ENCODE measurements at places on chromosomes 16 and 17.

- DNase-seq = no peak
These were observed 1.4 kb downstream of the MCRIP2 start for GRCh38 chr16:643050-643368.

- DNase-seq = no peak
These were observed 26.0 kb downstream of the PLD6 start for GRCh38 chr17:17180141-17180603.

GRCh38 chr17:43434902-43435319 lies 36.1 kb downstream of the ARL4D start:
- no peak for DNase-seq

GRCh38 chr16:65116216-65116615 lies 5.6 kb downstream of the CDH11 start:
- DNase-seq = no peak

GRCh38 chr16:52405441-52405840 lies 141.5 kb downstream of the TOX3 start:
- no peak for DNase-seq

GRCh38 chr16:85465328-85466303 lies 147.5 kb upstream of the GSE1 start:
- DNase-seq = no peak

DNA sequence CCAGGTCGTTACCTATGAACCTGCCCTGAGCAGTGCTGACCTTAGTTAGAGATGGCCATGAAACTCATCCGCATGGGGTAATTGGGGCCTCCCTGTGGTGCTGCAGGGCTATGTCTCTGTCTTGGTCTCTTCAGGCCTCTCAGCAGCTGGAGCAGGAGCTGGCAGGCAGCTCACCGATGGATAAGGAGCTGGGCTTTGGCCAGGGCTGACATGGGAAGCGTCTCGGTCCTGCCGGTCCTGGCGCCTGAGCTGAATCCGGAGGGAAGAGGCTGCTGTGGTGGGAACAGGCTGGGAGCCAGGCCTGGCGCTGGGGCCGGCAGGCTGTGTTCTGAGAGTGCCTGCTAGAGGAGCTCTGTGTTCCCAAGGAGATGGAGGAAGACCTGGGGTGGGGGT lies 10.1 kb downstream of the IL32 start:
- DNase-seq = no peak

DNA sequence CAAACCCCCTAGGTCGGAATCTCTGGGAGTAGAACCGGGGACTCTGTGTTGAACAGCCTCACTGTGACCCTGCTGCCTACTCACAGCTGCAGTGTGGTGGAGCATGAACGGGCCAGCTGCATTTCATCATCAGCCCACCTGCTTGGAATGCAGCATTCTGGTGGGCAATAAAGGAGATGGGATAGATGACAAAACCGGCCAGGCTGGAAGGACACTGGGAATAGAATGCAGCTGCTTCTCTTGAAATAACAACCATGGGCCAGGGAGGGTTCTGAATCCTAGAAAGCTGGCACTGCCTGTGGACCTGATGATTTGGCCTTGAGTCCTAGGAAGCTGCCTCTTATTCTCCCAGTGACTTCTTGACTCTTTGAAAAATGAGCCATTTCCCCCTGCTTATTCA lies 23.5 kb downstream of the CFAP97D1 start:
- no peak for DNase-seq

- DNase-seq = no peak
These were observed 7.3 kb upstream of the CUEDC1 start for GRCh38 chr17:57962279-57963148.

- no peak for DNase-seq
These were observed 181.3 kb downstream of the IRF8 start for GRCh38 chr16:86080131-86080875.

- DNase-seq = no peak
These were observed 245.9 kb upstream of the RPL38 start for GRCh38 chr17:73957564-73957963.

- DNase-seq = no peak
These were observed 193.9 kb upstream of the SOX9 start for GRCh38 chr17:71926746-71927398.

DNA sequence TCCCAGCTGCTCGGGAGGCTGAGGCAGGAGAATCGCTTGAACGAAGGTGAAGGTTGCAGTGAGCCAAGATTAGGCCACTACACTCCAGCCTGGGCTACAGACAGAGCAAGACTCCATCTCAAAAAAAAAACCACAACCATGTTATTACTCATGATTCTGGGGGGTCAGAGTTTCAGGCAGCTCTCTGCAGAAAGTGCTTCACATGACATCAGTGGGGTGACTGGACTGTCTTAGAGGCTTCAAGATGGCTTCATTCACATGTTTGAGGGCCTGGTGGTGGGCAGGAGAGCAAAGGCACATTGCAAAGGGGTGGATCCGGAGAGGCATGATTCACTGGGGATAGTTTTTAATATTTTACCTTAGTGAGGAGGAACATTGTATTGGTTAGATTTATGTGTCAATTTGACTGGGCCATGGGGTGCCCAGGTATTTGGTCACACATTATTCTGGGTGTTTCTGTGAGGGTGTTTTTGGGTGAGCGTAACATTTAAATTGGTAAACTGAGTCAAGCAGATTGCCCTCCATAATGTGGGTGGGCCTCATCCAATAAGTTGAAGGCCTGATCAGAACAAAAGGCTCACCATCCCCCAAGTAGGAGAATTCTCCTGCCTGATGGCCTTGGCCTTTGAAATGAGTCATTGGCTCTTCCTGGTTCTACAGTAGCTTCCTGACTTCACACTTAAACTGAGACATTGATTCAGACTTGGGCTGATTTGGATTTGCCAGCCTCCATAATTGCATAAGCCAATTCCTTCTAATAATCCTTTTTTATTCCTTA lies 109.8 kb downstream of the GOSR1 start:
- no peak for DNase-seq

GRCh38 chr16:85333744-85334640 lies 221.7 kb upstream of the CIBAR2 start:
- no peak for DNase-seq

GRCh38 chr17:82274134-82275020 lies 877 bp upstream of the CSNK1D start:
- no peak for DNase-seq

GRCh38 chr16:59121411-59122261 lies 387.5 kb upstream of the GOT2 start:
- no peak for DNase-seq

- DNase-seq = no peak
These were observed 18.6 kb upstream of the POLR3E start for GRCh38 chr16:22278441-22279230.

GRCh38 chr17:72053449-72053848 lies 67.4 kb upstream of the SOX9 start:
- no peak for DNase-seq

GRCh38 chr17:79563237-79564013 lies 47.4 kb downstream of the RBFOX3 start:
- DNase-seq = no peak

DNA sequence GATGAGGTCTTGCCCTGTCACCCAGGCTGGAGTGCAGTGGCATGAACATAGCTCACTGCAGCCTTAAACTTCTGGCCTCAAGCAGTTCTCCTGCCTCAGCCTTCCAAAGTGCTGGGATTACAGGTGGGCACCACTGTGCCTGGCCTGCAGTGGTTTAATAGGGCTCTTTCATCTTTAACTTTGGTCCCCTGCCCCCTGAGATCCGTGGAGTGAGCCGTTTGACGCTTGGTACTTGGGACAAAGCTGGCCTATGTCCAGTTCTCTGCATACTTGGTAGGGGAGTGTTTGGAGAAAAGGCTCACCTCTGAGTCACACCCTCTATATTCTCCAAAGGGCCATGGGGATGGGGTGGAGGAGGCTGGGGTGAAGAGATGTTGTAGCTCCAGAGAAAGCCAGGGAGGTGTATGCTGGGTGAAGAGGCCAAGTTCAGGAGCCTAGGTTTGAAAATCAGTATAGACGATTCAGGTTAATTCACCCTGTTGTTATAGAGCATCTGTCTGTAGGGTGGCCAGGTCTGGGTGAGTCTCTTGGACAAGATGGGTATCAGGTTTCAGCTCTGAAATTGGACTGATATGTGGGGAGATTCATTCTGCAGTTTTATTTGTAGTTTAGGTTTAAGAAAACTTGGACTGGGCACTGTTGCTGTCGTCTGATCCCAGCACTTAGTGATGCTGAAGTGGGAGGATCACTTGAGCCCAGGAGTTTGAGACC lies 17.6 kb downstream of the ABCC1 start:
- DNase-seq = no peak

DNA sequence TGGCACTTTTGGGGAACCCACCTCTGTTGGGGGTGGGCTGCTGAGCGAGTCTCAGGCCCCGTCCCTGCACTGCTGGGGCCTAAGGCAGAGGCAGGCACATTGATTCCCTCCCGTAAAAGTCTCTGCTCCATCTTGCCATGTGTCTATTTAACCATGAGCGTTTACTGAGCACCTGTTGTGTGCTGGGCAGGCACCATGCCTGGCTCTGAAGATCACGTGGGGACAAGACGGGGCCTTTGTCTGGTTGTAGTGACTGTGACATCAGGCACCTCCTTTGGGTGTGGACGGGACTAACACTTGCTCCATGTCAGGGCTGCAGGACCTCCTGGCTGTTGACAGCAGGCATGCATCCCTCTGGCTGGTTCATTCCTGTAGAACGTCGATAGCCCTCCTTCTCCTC lies 204.7 kb upstream of the CIBAR2 start:
- DNase-seq = no peak

DNA sequence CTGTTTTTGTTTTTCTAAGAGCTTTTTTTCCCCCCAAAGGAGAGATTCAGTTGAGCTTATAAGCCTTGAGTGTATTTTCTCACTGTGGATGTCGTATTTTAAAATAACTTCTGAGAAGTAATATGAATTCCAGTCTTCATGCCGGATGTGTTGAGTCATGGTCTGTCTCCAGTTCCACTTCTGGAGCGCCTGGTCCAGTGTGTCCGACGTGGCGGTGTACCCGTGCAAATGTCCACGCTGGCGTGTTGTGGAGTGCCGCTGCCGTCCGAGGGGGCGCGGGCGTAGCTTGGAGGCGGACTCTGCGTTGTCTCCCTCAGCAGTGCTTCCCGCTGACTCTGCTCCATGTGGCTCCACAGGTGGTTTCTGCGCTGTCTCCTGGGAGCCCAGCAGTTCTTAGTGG lies 60.9 kb upstream of the ZNF750 start:
- DNase-seq = no peak

DNA sequence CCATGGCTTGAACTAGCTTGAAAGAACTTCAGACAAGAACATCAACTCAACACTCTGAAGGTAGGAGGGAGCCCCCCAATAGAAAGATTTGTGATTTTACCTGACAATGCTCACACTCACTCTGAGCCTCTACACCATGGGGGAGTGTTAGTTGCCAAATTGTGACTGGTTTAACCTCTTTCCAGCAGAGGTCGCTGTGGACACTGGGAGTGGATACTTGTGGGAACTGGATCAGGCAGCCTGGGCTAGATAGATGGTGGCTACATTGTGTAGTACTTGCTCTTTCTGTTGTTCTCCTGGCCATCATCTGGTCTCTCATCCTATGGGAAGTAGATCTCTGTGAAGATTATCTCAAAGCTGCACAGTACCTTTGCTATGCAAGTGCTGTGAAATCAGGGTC lies 2.9 kb downstream of the SMPD3 start:
- DNase-seq = peak; percentile 59

- no peak for DNase-seq
These were observed 124.1 kb upstream of the TNRC6C start for GRCh38 chr17:77834170-77835115.

DNA sequence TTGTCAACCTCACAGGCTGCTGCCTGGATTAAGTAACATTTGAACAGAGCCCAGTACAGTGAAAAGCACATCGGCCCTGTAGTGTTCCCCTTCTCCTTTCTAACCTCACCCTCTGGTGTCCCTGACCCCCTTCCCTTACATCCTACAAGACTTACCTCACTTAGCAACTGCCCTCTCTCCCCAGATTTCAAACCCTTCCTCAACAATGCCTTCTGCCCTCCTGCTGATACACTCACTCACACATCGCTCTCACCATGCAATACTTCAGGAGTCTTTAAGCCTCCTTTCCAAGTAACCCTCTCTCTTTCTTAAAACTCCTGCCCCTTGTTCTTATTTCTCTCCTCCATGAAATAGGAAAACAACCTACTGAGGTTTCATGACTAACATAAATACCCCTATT lies 17.8 kb downstream of the ZZEF1 start:
- DNase-seq = no peak

DNA sequence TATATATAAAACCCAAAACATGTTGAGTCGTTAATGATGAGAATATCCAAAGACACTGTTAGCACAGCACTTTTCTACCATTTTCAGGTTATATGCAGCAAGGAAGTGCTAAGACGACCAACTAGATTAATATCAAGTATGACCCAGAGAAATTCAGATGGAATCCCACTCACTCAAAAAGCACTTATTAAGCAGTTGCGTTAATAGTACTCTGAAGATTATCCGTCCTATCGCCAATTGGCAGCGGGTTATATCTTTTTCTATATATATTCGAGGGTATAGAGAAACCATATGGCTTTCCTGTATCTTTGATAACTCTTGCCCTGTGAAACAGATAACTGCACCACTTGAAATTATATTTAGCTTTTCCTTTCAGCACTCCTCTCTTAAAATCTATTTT lies 1.1 kb downstream of the CRLF3 start:
- no peak for DNase-seq

DNA sequence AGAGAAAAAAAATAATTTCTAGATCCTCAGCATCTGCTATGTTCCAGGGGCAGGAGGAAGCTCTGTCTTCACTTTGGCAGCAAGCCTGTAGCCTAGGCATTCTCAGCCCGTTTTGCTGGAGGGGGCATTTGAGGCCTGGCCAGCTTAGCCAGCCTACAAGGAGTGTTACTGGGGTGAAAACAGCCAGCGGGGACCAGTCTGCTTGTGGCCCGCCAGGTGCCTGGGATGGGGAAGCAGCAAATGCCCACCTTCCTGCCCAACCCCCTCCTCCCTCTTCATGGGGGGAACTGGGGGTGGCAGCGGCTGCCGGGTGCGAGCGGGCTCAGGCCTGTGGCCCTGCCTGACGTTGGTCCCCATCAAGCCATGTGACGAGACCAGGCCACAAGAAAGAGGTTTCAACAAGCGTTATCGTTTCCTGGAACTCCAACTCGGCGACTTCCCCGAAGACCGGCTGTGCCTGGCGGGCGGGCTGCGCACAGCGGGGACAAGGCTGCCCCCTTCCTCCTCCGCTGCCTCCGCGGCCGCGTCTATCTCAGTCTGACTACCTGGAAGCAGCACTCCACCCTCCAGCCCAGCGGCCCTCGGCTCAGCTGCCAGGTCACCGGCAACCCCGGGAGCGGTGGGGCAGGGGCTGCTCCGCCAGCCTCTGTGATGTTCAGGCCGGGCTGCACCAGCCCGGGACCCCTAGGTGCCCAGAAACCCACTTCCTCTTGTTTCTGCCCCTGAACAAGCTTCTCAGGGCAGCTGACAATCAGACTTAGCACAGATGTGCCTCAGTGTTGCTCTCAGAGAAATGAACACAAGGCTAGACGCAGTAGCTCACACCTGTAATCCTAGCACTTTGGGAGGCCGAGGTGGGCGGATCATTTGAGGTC lies 22.9 kb downstream of the SOCS1 start:
- DNase-seq = no peak

Data from NCI-H1105 (cell line).